Right ventricle myocardium superior (tissue), 1 donor: ENCODE measurements at places on chromosomes 6 and 20. TPM values are rescaled to one million over a fixed set of nuclear protein-coding genes. Genes with fewer than 3 reads are reported as not detected.

TMEM217 gene
- total RNA-seq, result not detected

PRDM13 gene
- total RNA-seq, result not detected

BHLHE23 gene
- not detected for total RNA-seq

OR12D3 gene
- total RNA-seq, result not detected

FERMT1 gene
- 1.0 TPM for total RNA-seq

NKX2-2 gene
- total RNA-seq, result not detected

C20orf141 gene
- not detected for total RNA-seq

UFL1 gene
- total RNA-seq, result 20.5 TPM

EPPIN gene
- not detected for total RNA-seq

OR2H1 gene
- not detected for total RNA-seq

GRCh38 chr6:126039284-126039683 is 52.9 kb downstream of the TRMT11 start:
- DNase-seq, result no peak

- no peak for DNase-seq
Observed at GRCh38 chr6:118968416-118968815, 33.5 kb upstream of the MCM9 start.

- DNase-seq, result no peak
Observed at GRCh38 chr6:89689732-89690131, 51.2 kb upstream of the LYRM2 start.

GRCh38 chr20:1671891-1672669 is 14.5 kb upstream of the SIRPG start:
- no peak for DNase-seq

DNA sequence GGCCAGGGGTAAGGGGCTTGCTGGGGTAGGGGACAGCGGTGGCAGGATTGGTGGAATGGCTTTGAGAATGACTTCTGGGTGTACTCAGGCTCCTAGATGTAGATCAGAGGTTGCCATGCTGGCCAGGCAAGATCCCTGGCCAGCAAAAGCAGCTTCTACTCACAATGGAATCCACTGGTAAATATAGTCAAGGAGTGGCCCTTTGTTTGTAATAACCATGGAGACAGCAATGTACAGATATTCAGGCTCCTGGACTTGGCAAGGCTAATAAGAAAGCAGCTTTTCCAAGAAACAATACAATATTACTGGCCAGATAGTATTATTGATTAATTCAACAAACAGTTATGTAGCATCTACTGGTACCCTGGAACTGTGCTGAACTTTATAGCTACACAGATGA is 37.9 kb downstream of the CDH26 start:
- DNase-seq, result no peak

DNA sequence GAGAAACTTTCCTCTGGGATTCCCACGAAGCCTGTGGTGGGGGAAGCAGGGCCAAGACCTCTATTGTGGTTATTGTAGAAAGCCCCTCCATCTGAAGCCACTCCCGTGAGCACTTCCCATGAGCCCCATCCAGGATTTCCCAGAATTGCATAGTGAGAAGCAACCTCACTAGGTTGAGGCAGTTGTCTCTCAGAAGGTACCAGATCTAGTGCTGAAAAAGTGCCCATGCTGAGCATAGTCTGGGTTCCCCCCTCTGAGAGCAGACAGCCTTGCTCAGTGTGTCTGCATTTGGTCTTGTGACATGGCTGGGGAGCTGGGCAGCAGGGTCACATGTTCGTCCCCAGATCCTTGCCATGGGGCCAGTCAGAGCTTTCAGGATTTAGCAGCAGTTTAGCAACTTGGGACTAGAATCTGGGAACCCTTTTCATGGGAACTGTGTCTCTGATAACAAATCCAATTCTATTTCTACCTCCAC is 38.6 kb downstream of the SLC9A8 start:
- no peak for DNase-seq

DNA sequence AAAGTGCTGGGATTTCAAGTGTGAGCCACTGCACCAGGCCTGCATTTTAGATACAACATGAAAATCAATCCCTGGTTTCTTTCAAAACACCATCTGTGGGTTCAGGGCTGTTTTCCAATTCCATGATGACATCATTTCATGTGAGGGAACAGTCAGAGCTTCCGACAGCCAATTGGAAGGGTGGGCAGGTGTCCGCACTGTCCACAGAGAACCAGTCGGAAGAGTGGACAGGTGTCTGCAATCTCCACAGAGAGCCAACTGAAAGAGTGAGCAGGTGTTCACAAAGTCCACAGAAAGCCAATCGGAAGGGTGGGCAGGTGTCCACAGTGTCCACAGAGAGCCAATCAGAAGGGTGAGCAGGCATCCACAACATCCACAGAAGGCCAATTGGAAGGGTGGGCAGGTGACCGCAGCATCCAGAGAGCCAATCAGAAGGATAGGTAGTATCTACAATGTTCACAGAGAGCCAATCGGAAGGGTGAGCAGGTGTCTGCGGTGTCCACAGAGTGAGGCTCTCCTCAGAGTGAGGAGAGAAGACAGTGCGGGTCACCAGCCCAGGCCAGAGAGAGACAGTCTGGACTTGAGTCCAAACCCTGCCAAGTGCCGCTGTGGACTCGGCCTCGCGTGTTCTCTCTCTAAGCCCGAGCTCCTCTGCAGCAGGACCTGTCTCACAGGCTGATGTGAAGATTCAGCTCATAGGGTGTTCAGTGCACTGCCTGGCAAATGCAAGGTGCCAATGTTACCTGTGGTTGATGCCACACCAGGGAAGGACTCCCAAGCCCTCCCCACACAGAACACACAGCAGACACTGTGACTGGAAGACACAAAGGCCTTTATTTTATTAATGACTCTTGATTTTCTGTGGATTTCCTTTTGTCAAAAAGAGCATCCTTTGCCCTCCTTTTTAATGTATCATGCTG is 57.3 kb downstream of the DLL1 start:
- no peak for DNase-seq

DNA sequence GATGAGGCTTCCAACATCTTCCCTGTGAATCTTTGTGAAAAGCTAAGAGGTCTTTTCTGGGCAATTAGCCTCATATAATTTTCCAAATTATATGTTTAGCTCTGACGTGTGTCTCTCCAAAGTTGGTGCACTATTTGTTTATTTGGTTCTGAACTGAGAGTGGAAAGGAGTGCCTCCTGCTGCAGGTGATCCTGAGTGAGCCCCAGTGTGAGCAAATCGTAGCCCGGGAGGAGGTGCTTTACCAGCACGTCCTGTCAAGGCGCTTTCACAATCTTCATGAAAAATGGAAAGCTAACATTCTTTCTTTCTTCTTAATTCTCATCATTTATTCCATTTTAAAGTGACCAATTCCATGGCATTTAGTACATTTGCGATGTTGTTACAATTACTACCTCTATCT is 231.9 kb downstream of the BMP2 start:
- no peak for DNase-seq

DNA sequence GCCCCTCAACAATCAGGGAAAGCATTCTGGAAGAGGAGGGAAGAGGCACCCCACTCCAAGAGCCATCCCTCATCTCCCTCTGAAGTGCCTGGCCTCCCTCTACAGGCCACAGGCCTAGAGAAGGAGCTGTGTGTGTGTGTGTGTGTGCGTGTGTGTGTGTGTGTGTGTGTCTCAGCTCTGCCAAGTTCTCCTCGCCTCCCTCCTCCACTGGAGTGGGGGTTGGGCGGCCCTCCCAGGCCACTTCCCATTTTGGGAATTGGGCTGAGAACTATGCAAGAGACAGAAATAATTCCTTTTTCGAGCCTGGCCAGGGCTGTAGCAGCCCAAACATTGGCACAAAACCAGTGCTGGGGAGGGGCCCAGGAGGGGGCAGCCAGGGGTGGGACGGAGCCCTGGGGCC is 35.7 kb downstream of the KCNB1 start:
- peak; percentile 90 for DNase-seq

GRCh38 chr6:2725999-2726567 is 24.6 kb downstream of the MYLK4 start:
- DNase-seq, result no peak

GRCh38 chr6:147621961-147622360 is 113.5 kb downstream of the SAMD5 start:
- no peak for DNase-seq

- DNase-seq, result no peak
Observed at GRCh38 chr20:57522380-57523140, 2.4 kb downstream of the CTCFL start.

DNA sequence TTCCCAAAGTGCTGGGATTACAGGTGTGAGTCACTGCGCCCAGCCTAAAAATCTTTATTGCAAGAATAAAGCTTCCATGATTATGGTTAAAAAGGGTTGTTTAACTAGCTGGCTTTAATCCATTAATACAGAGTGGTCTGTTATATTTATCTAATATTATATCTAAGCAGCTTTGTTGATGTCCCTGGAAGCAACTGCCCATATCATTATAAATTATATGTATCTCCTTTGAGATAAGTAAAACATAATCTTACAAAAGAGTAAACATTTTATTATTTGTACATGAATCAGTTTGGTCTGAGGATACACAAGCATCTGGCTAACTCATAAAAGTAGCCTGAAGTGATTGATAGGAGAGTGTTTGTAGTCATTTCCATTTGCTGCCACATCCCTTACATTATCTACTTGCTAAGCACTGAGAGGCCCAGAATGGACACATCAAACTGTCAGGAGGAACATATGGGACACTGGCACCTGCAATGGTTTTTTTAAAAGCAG is 46.9 kb downstream of the TRAF3IP2 start:
- DNase-seq, result no peak

DNA sequence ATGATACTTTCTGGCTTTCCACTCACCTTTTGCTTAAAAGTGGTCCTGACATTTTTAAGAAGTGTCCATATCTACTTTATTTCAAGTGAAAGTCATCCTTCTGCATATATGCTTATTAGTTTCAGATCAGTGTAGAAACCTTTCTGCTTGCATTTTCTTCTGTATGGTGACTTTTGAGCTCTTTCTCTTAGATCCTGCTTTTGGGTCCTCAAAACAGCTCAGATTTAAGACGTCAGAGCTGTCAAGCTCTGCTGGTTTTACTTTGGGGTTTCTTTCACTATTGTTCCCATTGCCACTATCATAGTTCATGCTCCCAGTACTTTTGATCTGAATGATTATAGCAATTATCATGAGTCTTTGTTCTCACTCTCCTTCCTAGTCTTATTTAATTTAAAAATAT is 41.7 kb downstream of the BCKDHB start:
- DNase-seq, result no peak

- no peak for DNase-seq
Observed at GRCh38 chr6:153090241-153090930, 40.7 kb downstream of the RGS17 start.

- no peak for DNase-seq
Observed at GRCh38 chr6:24458134-24458533, 31.2 kb downstream of the GPLD1 start.

- no peak for DNase-seq
Observed at GRCh38 chr20:54514028-54514607, 38.7 kb downstream of the DOK5 start.

DNA sequence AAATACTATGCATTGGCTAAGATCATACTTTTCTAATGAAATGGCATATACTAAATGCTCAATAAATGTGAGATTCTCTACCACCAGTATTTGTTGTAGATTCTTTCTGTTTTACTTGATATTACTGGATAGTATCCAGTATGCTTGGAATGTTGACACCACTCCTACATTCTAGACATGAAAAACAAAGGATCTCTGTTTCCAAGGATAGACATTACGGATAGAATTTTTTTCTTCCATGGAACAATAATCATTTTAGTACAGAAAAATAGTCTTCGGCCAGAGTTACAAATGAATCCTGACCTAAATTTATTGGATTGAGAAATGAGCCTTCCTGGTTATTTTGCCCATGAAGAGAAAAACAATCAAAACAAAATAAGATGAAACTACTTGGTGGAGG is 258.2 kb upstream of the NT5E start:
- no peak for DNase-seq

DNA sequence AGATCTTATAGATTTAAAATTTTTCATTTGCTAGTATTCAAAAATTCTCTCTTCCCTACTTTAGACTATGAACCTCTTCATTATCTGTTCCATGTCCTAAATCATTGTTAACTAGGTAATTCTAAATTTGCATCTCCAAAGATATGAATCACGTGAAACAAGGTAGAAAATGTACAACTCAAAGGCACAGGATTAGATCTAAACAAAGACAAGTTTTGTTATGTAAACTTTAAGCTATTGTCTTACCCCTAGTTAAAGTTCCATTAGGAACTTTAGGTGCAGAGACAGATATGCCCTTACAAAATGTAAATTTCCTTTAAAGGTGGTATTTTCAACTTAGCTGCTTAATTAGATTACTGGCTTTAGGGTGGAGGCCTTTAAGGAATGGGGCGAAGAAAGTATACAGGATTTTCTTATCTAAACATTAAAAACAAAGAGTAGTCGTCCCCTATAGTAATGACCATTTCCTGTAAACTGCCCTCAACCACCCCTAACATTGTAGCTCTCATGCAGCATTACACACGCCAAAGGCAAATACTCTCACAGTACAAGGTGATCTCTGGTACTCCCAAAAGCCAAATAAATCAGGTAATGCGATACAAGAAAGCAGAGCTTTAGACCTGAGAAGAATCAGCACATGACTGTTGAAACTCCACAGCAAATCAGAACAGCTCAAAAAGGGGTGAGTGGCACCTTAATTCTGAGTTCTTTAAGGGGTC is 57.4 kb upstream of the MRAP2 start:
- DNase-seq, result no peak

DNA sequence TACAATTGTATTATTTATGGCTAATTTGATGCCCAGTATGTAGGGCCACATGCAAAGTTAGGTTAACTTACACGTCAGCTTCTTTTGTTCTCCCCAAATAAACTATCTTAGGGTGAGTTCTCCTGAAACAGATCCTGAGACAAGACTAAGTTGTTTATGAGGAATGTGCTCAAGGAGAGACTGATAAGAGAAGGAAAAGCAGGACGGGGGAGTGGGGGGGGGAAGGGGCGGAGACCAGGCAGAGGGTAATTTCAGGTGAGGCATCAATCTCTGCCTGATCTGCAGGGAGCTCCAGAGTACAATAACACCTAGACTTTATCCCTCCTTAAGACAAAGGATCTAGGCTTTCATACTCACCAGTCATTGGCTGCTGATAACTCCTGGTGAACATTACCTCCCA is 220.6 kb upstream of the BTBD3 start:
- DNase-seq, result no peak

- DNase-seq, result no peak
Observed at GRCh38 chr6:117674503-117674902, 766 bp upstream of the NUS1 start.

- no peak for DNase-seq
Observed at GRCh38 chr6:100833972-100834574, 47.1 kb downstream of the ASCC3 start.

- DNase-seq, result no peak
Observed at GRCh38 chr20:8602389-8603116, 466.3 kb upstream of the PLCB4 start.
